NT2/D1 (cell line): ENCODE measurements at places on chromosomes 2 and 18.
A peak's percentile ranks its signal among the peaks of the same experiment; 100 is the strongest.

DNA sequence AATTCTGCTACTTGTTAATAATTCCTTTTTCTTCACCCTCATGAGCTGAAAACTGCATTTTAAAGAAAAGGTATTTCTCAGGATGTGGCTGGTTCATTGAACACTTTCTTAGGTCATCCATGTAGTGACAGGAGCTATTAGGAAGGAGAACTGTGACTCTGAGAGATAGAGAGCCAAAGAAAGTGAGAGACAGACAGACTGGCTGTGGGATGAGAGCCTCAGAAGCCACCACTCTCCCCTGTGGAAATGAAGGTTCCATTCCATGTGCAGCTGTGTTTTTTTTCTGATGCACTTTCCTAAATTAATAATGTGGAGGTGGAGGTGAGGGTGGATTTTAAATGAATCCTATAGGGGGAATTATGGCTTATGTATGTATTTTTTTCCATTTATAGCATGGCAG lies 113.3 kb downstream of the FAM210A start:
- no peak for DNase-seq

GRCh38 chr2:85308896-85309555 lies 18.8 kb downstream of the TGOLN2 start:
- no peak for DNase-seq

DNA sequence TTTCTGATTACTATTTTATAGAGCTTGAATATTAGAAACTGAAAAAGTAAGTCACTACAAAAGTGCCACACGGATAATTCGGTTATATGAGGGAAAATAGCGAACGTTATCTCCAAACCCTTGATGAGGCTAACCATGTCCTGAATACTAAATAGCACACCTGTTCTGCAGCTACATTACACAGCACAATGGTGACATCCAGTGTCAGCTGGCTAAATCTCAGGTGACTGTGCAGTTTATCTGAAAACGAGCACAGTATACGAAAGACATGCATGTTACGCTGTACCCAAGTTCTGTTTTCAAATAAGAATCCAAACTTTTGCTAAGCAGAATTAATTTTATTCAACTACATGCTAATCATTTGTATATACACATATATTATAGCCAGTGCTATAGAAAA lies 9.0 kb downstream of the CCDC68 start:
- no peak for DNase-seq

DNA sequence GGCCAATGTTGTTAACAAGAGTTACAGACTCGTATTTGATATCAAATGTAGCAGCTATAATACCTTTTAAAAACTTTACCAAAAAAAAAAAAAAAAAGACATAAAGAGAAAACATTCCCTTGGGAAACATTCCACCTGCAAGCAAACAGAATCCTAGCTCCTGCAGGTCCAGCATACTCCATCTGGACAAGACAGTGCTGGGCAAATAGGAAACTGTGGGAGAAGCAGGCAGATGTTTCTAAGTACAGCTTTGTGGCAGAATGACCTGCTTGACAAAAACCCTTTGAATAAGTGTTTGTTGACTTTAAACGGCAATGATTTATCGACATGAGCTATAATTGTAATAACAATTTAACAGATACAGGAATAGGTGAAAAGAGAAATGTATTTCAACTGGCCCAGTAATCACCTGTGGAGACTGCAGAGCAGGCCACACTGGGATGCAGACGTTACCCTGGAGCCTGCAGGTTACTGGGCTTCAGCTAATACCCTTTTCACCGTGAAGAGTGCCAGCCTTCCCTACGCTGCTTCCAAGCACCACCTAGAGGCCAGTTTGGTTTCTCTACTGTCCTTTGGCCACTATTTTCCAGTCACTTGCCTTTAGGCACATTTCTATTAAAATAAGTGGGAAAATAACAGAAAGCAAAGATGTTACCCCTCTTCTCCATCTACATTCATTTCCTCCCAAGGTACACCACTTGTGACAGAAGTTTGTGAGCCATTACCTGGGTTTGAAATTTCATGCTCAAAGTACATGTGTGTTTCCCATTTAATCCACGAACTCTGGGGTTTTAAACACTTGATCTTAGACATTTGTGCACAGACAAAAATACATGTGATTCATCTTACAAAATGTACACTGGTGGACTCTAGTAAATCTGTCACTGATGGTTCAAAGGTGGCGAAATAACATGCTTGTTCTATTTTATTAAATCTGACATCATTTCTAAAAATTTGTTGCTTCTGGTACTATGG lies 96.9 kb upstream of the ZNF397 start:
- peak; percentile 38 for DNase-seq

DNA sequence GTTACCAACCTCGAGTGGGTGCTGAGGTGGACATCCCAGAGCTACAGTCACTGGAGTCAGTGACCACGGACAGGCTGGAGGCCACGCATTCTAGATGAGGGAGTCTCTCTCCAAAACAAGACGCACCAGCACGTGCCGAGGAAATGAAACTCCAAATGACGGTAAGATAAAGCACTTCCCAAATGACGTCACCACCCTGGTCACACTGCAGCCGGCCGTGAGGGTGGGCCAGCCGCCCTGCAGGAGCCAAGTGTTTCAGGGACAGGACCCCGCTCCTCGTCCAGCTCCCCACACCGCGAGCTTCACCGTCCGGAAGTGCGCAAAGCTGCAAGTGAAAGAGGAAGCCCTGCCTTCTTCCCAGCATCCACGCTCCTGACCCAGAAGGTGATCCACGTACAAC lies 99.4 kb downstream of the ZNF516 start:
- DNase-seq = no peak

GRCh38 chr2:3626118-3626811 lies 31.4 kb downstream of the COLEC11 start:
- DNase-seq = no peak

DNA sequence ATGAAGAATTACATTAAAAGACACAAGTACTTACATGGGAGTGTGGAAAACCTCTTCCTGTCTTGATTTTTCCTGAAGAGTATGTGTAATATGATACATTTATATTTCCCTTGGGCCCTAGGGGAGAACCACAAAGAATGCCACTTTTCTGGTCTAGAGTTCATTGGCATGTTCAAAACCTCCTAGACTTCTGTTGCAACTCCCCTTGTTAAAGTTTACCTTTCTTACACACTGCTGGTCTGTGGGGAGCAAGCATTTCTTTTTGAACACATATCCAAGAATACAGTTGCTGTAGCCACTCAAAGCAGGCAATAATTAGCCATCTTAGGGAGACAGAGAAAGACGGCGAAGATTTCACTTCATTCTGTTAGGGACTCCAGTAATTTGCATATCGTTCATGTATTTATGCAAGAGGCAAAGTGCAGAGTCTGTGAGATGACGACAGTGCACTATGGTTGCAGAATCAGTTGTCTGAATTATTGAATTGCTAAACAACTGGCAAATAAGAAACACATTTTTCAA lies 103.5 kb downstream of the NOL4 start:
- no peak for DNase-seq

DNA sequence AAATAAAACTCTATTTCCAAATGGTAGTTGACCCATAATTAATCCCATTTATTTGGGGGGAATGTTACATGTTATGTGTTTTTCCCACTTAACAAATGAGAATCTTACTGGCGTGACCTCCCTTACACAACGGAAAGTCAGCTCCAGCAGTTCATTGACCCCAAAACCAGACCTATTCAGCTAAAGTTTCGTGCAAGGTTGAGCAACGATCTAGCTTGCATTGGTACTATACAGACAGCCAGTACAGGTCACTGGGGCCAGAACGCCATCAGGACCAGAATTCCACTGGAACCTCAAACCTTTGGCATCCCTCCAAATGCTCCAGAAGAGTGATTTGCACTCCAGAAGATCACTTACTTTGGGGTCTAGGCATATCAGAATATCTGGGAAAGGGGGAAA lies 6.8 kb upstream of the CTAGE1 start:
- DNase-seq = no peak

GRCh38 chr2:235511187-235511661 lies 17.4 kb downstream of the AGAP1 start:
- no peak for DNase-seq

DNA sequence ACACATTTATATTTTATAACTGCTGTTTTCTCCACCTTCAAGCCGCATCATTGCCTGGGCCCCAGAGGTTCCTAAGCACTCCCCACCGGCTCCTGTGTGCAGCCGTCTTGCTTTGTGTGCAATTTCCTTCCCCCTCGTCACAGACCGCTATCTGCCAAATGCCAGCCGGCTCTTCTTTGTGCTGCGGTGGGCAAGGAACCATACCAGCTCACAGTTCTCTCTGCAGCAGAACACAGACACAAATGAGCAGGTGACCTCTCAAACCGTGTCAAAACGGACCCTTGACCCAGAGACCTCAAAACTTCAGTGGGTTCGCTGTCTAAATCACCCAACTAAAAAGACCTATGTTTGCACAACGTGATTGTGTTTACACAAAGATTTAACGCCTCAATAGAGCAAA lies 58.2 kb downstream of the KLF7 start:
- no peak for DNase-seq

GRCh38 chr2:71607151-71607889 lies 154.0 kb downstream of the DYSF start:
- DNase-seq = no peak

GRCh38 chr2:225040856-225041206 lies 1.4 kb downstream of the DOCK10 start:
- no peak for DNase-seq

DNA sequence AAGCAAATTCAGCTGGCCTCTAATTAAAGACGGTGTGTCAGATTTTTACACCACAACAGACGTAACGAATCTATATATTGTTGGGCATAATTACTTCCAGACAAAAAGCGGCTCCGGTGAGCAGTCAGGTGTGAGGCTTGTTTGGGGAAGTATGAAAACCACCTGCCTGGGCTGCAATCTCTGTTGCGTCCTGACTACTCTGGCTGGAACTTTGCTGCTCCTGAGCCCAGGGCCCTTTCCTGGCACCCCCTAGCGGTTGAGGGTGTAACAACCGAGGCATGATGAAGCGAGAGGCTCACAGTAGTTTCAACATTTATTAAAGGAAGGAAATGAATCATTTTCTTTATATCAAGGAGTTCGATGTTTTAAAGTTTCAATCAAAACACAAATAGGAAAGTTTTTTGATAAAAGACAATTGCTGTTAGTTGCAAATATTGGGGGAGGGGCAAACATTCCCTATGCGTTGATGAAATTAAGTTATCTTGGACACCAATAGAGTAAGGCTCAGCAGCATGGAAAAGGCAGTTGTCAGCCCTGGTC lies 10.6 kb upstream of the ITGB6 start:
- peak; percentile 49 for DNase-seq

DNA sequence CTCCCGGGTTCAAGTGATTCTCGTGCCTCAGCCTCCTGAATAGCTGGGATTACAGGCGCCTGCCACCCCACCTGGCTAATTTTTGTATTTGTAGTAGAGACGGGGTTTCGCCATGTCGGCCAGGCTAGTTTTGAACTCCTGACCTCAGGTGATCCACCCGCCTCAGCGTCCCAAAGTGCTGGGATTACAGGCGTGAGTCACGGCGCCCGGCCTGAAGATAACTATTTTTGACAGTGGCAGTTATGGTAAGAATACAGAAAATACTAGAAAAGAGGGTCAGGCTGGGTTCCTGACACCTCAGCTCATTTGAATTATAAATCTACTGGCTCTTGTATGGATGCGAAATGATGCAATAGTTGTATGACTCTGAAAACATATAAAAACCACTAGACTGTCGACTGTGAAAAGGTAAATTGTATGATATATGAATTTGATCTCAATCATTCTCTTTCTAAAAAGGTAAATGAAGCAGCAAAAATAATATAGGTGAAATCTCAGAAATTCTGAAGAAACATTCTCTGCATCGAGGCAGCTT lies 11.1 kb upstream of the DGKD start:
- no peak for DNase-seq

GRCh38 chr18:48813833-48814489 lies 136.8 kb downstream of the SMAD7 start:
- no peak for DNase-seq

GRCh38 chr2:128639120-128639477 lies 320.4 kb upstream of the HS6ST1 start:
- no peak for DNase-seq

- DNase-seq = no peak
Measured at GRCh38 chr2:197453914-197454398, 604 bp downstream of the COQ10B start.

- DNase-seq = no peak
Measured at GRCh38 chr18:72828601-72829000, 39.2 kb downstream of the NETO1 start.

GRCh38 chr2:191427031-191427430 lies 181.8 kb downstream of the MYO1B start:
- DNase-seq = no peak

DNA sequence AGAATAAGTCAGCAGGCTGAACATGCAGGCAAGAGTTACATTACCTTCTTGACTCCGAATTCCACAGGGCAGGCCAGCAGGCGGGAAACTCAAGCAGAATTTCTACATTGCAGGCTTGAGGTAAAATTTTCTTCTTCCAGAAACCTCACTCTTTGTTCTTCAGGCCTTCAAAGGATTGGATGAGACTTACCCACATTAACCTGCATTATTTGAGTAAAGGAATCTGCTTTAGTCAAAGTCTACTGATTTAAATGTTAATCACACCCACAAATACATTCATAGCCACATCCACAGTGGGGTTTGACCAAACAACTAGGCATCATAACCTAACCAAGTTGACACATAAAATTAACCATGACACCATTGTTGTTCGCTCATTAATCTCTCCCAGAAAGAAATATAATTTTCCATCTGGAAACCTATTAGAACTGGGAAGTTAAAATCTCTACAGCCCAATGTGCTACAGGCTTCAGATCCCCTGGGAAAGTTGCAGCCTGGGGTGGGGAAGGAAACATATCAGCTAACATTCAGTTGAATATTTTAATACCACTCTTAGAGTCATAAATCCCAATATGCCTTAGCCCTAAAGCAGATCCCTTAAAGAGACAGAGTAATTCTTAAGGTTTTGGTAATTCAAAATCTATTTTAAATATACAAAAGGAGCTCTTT lies 468.2 kb upstream of the TNP1 start:
- DNase-seq = no peak

DNA sequence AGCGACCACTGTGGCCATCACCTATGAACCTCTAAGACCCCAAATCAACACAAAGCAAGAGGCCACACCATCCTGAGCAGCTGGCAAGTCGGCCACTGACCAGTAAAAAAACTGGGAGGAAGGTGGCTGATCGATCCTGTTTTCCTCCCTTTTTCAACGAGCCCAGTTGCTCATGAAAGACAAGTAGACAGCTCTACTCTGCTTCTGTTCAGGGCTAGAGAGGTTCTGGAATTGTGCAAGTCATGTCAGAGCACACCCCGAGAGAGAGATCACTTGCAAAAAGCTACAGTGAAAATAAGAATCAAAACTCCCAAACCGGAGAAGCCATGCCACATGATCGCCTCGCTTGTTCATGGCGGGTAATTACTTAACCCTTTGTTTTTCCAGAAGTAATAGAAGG lies 34.6 kb downstream of the ZNF516 start:
- DNase-seq = no peak
